Activated CD4-positive, CD25-positive, alpha-beta regulatory T cell treated with anti-CD3 and anti-CD28 coated beads, Interleukin-2, amount 50 U/mL, for 72 hours (primary cell): ENCODE measurements at places on chromosomes 7 and 10.
A peak's percentile ranks its signal among the peaks of the same experiment; 100 is the strongest.

GRCh38 chr7:158704524-158705233 lies at the start of gene NCAPG2:
NCAPG2 (minus strand) TSS chr7:158704804; CDS start chr7:158701899, 2,905 bp downstream.
- DNase-seq, result peak; percentile 98

- DNase-seq, result no peak
Measured at GRCh38 chr7:24718431-24718831, 38.8 kb downstream of the GSDME start.

DNA sequence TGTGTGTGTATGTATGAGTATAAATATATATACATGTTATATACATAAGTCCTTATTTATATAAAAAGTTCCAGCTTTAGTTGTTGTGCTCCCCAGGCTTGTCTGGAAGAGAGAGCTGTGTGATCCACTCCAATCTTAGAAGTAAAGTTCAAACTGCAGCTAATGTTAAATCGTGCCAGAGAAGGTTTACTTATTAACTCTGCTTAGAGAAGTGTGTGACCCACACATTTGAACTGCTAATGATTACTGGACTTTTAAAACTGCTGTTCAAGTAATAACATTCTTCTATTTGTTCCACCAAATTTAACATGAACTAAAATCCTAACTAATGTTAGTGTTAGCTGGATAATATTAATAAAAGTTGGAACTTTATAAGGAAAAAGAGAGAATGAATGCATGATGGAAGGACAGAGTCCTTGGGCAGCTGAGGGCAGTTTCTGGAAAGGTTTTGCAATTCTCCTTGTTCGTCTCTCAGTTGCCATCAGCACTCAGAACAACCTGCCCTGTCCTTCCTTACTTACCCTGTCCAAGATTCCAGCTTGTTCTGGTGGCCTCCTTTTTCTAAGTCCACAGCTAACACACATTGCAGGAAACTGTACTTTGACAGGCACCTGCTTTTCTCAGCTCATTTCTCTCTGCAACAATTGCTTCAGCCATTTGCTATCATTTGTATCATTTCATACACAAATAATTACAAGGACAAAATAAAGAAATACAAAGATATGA lies 162.6 kb downstream of the FAM107B start:
- no peak for DNase-seq

DNA sequence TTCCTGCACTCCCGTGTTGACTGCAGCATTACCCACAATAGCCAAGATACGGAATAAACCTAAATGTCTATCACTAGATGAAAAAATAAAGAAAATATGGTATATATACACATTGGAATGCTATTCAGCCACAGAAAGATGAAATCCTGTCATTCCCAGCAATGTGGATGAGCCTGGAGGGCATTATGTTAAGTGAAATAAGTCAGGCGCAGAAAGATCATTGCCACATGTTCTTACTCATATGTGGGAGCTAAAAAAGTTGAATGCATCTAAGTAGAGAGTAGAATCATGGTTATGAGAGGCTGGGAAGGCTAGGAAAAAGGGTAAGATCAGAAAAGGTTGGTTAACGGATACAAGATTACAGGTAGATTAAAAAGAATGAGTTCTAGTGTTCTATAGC lies 219.1 kb upstream of the MKI67 start:
- no peak for DNase-seq

DNA sequence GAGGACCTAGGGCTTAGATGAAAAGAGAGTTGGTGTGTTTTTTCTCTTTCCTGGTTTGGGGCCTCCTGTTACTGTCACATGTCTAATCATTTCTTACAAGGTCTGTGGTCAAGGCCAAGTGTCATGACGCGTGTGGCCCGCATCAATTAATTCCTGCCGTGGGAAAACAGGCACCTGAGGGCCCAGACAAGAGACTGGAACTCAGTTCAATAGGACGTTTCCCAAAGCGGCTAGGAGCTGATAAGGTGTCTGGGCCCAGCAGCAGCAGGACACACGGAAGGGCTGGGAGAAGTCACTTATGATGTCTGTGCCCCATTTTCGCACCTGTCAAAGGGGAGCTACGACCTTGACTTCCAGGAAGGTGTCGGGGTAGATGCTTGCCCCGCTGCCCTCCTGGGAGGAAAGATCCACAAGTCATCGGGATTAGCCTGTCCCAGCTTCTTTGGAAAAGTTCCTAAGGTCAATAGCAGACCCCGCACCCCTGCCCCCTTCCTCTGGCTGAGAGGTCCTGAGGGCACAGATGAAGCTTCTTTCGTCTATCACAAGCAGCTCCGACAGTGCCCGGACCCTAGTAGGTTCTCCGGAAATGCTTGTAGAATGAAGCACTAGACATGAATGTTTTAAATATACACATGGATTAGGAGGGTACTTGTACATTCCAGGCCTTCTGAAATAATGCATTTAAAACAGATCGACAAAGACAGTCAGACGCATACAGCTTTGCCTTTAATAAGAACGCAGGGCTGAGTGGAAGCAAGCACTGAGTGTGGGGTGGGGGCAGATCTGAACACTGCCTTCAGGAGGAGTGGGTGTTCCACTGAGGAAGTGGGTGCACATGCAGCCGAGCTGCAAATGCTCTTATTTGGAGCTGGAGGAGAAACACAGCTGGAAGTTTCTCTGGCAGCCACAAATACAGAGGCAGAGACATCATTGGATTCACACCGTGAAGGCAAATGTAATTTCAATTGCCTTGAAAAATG lies 237.5 kb upstream of the GRB10 start:
- DNase-seq, result no peak

DNA sequence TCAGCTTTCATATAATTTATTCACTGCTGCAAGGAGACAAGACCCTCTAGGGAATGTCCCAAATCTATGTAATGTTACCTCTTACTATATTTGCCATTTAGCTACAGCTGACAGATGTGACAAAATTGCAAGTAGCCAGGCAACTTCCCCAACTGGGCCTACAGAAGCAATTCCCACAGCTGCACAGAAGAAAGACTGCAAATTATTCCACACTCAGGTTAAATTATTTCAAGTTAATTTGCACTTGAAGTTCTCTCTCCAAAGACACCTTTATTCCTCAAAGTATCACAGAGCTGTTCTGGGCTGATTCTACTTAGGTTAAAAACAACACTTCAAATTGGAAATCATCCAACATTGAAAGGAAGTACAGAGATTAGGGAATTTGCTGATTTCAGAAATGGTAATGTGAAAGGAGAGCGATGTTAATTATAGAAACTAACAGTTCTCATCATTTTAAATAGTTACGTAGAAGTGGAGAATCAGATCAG lies 133.6 kb downstream of the THSD7A start:
- DNase-seq, result no peak

GRCh38 chr7:153567426-153567825 lies 484.8 kb upstream of the DPP6 start:
- no peak for DNase-seq

- no peak for DNase-seq
Measured at GRCh38 chr7:51629206-51629605, 312.6 kb upstream of the COBL start.

DNA sequence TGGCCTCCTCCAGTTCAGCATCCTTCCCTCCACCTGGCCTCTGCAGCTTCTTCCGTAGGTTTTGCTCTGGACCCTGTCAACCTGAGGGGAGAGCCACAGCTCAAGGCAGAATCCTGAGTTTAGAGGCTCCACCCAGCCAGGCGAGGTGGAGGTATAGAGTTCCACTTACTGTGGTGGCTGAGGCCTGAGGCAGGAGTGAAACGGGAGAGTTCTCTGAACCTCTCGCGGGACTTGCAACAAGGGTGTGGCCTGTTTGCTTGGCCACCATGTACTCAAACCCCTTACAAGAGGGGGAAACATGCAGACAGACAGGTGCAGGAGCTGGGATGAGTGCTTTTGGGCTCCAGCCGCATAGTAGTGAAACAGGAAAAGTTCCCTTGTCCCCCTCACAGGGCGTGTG lies 154.0 kb upstream of the C7orf33 start:
- no peak for DNase-seq

DNA sequence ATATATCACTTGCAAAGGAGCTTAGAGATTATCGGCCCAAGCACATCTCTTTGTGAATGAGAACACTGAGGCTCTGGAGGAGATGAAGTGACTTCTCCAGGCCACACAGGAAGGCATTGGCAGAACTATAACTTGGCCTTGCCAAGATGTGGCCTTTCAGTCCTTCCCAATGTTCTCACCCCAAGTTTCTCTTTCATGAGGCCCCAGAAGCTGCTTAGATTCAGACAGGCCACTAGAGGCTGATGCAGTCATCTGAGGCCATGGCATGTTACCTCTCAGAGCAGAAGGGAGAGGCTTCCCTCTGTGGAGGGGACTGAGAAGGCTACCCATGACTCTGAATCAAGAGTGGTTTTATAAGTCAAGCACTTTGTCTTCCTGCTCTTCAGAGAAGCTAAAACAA lies 1003.7 kb downstream of the LRMDA start:
- DNase-seq, result no peak

DNA sequence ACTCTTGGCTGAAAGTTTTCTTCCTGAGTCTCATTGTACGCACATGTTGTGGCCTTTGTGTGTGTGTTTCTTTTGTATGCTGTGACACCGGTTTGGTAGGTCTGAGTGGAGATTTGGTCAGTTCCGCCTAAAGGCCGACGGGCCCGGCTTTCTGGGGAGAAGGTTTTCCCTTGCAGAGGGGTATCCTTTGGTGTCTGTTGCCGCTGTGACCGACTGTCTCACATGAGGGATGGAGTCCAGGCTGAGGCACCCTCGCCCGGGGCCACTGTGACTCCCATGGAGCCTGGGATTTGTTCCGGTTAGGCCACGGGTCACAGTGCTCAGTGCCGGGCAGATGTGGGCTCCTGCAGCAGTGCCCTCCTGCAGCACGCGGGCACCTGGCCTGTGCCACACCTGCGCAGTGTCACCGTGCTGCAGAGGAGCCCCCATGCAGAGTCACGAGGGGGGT lies 19.4 kb downstream of the INPP5A start:
- DNase-seq, result no peak

DNA sequence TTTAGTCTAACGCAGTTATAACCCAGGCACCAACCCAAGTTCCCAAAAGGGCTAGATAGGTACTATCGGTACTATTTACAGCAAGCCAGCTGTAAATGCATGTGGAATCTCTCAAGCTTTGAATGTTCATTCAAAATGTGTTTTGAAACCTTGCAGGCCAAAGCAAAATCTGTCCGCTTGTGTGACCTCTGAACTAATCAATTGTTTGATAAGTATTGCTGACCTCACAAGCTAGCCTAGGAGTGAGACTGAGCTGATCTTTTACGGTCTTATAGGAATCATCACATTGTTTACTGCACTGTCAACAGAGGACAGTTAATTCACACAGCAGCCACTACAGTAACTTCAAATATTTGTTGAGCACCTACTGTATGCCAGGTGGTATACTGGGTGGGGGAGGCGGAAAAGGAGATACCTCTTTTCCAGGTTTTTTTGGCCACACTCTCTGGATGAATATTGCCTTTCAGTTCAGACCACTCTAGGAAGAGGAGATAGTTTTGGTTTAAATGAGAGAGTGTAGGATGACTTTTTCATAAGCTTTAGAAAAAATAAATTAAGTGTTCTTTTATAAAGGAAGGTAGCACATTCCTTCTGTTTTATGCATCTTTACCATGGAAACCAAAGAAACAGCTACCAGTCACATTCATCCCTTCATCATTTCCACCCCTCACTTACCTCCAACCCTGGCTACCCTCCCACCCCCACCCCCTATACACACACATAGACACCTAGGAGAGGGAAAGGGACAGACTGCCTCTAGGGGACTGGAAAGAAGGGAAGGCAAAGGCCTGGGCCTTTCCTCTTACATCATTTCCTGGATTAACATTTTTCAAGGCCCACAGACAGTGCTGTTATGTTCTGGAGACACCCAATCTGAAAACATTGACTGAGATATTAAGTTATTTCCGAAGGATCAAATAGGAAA lies 2.4 kb downstream of the PAPSS2 start:
- no peak for DNase-seq

GRCh38 chr10:127252818-127253217 lies 56.4 kb upstream of the INSYN2A start:
- DNase-seq, result no peak

DNA sequence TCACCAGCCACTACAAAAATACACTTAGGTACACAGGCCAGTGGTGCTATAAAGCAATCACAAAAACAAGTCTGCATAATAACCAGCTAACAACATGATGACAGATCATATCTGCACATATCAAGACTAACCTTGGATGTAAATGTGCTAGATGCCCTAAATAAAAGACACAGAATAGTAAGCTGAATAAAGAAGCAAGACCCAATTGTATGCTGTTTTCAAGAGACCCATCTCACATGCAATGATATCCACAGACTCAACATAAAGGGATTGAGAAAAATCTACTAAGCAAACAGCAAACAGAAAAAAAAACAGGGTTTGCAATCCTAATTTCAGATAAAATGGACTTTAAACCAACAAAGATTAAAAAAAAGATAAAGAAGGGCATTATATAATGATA lies 505.4 kb upstream of the FZD8 start:
- DNase-seq, result no peak

GRCh38 chr7:34022626-34023025 lies 117.3 kb downstream of the BMPER start:
- no peak for DNase-seq

GRCh38 chr7:80530136-80530535 lies 18.3 kb upstream of the GNAT3 start:
- no peak for DNase-seq

DNA sequence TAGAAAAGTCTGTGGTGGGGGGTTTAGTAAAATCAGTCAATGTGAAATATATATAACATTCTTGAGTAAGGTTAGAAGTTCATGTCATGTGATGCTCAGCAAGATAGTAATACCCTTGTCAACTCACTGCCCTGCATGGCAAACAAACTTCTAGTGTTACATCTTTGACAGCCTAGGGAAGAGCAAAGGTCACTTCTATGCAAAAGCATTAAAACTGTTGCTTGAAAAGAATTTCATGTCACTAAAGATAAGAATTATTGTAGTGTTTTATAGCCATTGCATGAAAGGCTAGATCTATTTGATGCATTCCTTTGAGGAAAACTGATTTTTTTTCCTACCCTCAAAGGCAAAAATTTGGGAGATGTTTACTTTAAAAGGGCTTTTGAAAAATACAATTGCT lies 176.0 kb downstream of the SKAP2 start:
- DNase-seq, result no peak

DNA sequence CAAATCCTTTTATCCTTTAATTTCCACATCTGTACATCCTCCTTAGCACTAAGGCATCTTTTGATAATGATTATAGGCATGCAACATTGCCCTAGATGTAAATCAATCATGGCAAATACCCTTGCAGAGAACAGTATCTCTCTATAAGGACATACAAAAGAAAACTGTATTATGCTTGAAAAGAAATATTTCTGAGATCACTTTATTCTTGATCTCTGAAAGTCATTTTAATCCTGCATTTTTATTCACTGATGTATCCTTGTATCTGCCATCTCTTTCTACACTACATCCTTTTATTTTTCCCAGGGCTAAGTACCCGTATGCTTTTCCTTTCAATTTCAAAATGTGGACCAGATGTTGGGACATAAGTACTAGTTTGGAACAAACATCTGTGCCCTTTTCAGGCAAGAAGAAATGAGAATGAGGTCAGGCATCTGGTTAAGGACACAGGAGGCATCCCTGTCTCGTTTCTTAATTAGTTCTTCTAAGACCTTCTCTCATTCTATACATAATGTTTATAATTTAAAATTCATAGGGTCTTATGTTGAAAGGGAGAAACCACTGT lies 338.6 kb downstream of the CNTNAP2 start:
- no peak for DNase-seq

- DNase-seq, result no peak
Measured at GRCh38 chr10:126872135-126872534, 33.1 kb upstream of the DOCK1 start.

GRCh38 chr10:118102121-118102520 lies 55.4 kb upstream of the RAB11FIP2 start:
- DNase-seq, result no peak
